ENCODE measurements at places on chromosomes 3 and 15. TPM values are rescaled to one million over a fixed set of nuclear protein-coding genes. Genes with fewer than 3 reads are reported as not detected.
A peak's percentile ranks its signal among the peaks of the same experiment; 100 is the strongest.

- DNase-seq = no peak
Measured at GRCh38 chr3:176969506-176969905, 227.8 kb downstream of the TBL1XR1 start.

GRCh38 chr3:63900459-63900858 lies 11.7 kb downstream of the SCAANT1 start:
- peak; percentile 94 for DNase-seq

- DNase-seq = no peak
Measured at GRCh38 chr3:100072326-100073048, 41.8 kb downstream of the FILIP1L start.

DNA sequence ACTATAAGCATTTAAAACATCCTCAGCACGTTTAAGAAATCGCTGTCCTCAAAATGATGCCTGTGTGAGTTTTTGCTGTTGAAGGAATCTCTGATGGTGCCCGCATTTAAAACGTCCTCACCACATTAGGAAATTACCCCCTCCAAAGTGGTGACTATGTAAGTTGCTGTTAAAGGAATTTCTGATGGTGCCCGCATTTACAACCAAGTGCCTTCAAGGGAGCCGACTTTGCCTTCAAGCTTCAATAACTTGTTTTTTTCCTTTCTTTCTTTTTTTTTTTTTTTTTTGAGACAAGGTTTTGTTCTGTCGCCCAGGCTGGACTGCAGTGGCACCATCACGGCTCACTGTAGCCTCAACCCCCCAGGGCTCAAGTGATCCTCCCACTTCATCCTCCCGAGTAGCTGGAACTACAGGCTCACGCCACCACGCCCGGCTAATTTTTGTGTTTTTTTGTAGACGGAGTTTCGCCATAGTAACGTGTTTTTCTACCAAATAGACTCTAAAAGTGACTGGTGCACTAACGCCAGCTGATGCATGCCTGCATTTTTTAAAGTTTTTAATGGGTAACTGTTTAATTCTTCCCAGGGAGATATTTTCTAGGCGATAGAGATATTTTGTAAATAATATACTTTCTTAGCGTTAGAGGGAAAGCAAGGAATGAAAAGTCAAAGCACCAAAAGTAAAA lies 19.0 kb upstream of the TSEN2 start:
- DNase-seq = no peak

- DNase-seq = no peak
Measured at GRCh38 chr3:5463991-5464390, 276.5 kb downstream of the EDEM1 start.

DNA sequence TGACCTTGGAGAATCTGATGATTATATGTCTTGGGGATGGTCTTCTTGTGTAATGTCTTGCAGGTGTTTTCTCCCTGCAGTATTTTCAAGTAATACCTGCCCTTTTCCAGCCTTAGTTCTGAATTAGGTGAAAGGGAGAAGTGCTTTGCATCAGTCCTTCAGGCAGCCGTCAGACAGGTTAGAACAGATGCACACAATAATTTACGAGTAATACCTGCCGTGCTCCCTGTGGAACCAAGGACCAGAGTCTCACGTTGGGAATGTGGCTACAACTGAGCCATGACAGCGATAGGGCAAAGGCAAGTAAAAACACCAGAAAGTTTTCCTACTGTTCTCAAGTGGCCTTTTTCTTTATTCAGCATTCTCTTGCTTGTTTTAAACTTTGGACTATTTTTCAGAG lies 69.1 kb downstream of the CHCHD6 start:
- no peak for DNase-seq

DNA sequence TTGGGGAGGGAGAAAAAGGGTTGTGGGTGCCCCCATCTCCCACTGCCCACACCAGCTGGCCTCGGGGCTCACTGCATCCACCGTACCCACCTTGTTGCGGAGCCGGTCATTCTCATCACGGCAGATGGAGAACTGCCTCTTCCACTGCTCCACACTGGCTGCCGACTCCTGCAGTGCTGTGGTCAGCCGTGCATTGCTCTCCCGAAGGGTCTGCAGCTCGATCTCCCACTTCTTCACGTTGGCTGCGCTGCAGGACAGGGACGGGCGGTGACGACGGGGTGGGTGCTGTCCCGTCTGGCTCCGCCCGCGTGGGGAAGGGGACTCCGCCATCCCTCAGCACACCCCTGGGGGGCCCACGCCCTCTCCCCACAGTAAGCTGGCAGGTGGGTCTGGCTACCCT lies 45.1 kb downstream of the WHAMM start:
- no peak for DNase-seq

DNA sequence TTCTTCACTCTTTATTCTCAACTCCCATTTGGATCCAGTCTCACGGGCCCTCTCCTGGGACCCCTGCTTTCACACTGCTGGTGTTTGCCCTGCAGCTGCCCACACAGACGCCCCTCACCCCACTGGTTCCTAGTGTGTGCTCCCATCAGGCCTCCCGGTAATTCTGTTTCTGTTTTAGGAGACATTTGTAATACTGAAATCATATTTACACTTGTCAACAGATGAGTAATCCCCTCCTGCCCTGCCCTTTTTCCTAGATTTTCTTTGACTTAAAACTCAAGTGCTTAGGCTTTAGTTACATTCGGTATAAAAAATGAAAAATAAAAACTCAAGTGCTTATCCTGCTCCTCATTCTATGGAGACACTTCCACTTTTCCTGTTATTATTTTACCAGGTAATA lies 18.4 kb upstream of the ABTB1 start:
- no peak for DNase-seq

DNA sequence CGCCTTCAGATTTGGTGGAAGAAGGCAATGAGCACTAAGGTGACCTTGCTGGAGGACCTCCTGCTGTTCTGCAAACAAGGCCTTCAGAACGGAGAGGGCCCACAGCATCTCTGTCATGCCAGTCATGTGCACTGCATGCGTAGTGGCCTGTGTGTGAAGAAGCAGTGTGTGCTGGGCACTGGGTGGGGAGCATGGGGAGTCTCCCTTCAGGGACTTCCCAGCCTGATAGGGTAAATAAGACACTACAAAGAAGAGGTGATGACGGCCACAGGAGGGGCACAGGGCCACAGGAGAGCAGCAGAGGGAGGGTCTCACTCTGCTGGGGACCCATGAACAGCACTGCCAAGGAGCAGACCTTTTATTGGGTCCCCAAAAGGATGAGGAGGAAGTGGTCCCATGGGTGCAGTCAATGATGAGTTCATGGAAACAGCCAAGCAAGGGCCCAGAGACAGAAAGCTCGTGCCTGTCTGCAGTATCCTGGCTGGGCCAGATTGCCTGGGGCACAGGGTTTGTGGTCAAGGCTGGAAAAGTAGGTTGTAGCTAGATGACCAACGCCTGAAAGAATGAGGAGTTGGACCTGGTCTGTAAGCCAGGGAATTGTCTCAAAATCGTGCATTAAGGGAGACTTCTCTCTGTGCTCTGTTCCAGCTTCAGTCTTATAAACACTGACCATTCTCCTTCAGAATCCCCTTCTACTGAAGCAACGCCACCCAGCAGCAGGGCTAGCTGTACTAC lies 67.8 kb upstream of the SEC61A1 start:
- DNase-seq = no peak

DNA sequence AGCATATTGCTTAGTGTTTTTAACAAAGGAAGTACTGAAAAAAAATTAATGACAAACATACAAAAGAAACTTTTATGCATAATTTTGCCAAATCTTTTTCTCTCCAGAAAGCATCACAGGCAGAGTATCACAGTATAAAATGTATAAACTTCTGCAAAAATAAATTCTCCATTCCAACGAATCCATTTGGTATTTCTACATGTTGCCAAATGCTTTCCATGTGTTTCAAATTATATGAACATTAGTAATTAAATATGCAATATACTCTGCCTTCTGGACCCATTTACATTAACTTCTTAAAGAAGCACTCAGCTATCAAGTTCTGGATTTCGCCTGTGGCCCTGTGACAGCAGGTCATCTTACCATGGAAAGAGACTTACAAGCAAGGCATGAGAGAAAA lies 189.1 kb upstream of the ALCAM start:
- DNase-seq = no peak

- DNase-seq = no peak
Measured at GRCh38 chr3:11080492-11080891, 73.8 kb upstream of the HRH1 start.

DNA sequence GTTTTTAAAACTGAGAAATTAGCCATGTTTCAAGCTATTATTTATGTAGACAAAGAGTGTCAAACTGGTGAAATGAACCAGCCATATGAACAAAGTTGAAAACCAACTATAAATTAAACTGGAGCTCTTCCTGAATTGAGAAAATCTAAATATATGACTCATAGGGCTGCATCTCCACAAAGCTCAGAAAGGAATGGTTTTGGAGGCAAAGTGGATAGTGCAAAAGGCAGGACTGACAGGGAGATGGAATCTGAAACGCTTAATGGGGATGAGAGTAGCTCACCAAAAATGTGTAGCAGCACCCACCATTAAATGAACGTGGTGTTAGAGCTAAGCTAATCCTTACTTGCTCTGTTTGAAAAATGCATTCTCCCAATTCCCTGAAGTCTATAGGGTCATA lies 1066.0 kb downstream of the AGBL1 start:
- no peak for DNase-seq

DNA sequence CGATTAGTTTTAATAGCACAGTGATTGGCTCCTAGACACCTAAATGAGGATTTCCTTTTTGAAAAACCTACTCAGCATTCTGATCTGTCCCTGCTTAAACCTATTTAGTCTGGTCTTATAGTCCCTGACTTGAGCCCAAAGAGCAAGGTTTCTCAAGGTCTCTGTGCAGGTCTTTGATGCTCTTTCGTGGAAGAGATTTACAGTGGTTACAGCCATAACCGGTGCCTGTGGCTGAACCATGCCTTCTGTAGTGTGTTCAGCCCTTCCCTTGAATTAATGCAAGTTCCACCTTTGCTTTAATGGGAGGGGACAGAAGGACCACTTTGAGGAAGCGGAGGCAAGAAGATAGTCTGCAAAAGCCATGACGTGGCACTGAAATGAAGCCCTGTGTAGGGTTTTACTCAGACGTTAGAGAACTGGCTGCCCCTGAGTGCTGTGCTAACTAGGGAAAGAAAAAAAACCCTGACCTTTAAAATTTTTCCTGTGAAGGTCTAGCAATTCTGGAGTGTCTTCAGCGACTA lies 43.0 kb downstream of the ZBTB38 start:
- DNase-seq = peak; percentile 52

DNA sequence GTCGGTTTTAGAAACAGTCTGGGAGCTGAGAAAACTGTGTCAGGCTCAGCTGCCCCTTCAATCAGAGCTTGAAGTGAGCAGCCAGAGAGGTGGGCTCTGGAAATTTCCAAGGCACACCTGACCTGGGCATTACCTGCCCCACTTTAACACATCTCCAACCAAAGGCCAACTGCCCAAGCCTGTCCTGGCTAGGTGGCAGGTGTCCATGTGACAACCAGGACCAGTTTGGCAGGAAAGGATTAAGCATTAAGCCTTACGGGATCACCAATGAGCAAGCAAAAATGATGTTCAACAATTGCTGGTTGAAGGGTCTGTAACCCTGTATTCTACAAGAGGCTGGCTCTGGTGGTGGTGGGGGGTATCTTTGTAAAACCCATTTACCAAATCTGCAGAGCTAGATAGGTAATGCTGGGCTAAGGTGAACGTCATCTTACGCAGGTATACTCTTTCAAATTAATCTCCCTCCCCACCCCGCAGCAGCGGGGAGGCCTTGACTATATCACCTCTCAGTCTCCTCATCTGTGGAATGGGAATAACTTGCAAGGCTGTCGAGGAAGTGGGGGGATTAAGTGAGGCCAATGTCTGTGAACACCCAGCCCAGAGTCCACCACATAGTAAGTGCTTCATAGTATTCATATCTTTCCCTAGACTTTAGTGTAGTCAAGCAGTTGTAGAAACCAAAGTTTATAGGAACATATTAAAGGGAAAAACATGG lies 183.2 kb downstream of the MEGF11 start:
- DNase-seq = no peak

Gene TIMP4
- total RNA-seq = 0.40 TPM

Gene ICE2
- 24.6 TPM for total RNA-seq

Gene EPHA3
- total RNA-seq = not detected

Gene FBXO40
- total RNA-seq = under 0.01 TPM

Gene VEPH1
- 20.9 TPM for total RNA-seq

Gene TGM5
- not detected for total RNA-seq

Gene BCHE
- total RNA-seq = 36.5 TPM

Gene GPR149
- total RNA-seq = not detected

Gene ZNF385D
- total RNA-seq = 1.8 TPM

Gene RBP2
- not detected for total RNA-seq

Gene PLA2G4D
- total RNA-seq = not detected

Gene XRN1
- 44.2 TPM for total RNA-seq

Measured in lung microvascular endothelial cell (primary cell).